ENCODE measurements at places on chromosomes 12 and 14. TPM values are rescaled to one million over a fixed set of nuclear protein-coding genes. Genes with fewer than 3 reads are reported as not detected.

ARHGEF25 gene
- total RNA-seq: 1.8 TPM

DNA sequence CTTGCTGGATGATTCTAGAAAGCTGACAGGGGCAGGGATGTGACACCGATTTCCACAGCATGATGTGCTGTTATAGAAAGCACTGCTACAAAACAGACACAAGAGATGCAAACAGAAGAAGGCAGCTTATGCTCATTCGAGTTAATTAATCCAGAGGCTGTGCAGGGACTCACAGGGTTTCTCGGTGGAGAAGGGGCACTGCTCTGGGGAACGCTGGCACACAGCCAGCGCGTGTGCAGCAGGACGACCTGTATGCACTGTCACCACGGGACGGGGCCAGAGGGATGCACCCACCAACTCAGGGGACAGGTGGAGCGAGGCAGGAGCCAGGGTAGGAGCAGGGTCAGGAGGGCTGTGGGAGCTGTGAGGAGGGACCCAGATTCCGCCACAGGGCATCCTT lies 143.5 kb downstream of the RIMBP2 start:
- DNase-seq: no peak

DNA sequence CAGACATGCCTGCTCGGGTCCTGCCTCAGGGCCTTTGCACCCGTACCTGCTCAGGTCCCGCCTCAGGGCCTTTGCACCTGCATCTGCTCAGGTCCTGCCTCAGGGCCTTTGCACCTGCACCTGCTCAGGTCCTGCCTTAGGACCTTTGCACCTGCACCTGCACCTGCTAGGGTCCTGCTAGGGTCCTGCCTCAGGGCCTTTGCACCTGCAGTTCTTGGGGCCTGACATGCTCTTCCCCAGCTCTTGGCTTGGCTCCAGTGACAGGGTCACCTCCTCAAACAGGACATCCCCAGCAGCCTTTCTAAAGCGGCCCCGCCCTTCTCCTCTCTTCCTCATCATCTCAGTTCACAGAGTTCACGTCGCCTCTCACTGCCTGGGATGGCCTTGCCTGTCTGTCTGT lies 54.9 kb upstream of the NCOR2 start:
- no peak for DNase-seq

GRCh38 chr12:12436831-12437345 lies 80.0 kb downstream of the BORCS5 start:
- DNase-seq: no peak

DNA sequence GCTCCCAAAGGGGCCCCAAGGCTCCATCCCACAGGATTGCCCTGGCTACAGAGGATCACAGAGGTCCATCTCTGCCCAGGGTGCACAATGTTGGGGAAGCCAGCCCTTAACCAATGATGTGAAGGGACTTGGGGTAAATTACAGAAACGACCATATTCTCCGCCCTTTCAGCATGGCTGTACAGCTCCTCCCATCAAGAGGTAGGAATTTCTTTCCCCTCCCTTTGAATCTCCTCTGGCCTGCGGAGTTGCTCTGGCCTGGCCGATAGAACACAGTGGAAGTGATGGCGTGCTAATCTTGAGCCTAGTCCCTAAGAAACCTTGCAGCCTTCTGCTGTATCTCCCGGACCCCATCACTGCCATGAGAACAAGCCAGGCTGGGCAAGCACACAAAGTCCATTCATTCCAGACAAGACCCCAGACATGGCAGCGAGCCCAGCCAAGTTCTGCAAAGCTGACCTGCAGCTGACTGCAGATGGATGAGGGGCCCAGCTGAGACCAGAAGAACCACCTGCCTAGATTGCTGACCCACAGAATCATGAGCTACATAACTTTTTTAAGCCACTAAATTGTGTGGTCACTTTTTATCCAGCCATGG lies 6.9 kb upstream of the IFI27 start:
- no peak for DNase-seq

A2M gene
- total RNA-seq: 275 TPM

DNA sequence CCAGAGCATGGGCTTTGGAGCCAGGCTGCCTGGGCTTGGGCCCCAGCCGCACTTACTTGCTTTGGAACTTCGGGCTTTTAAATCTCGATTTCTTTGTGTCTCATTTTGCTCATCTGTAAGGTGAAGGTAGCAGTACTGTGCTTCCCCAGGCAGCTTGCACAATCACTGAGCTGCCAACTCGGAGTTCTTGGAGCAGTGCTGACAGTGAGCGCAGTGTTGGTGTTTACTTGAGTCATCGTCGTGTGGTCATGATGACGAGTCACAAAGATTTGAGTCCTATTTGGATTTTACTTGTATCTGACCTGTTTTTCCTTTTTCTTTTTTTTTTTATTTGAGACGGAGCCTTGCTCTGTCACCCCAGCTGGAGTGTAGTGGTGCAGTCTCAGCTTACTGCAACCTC lies 31.3 kb upstream of the ATF1 start:
- no peak for DNase-seq

- DNase-seq: no peak
Observed at GRCh38 chr14:61864329-61864898, 102.2 kb downstream of the SNAPC1 start.

GRCh38 chr12:31018106-31018789 lies 55.4 kb upstream of the DDX11 start:
- no peak for DNase-seq

ACOT6 gene
- total RNA-seq: not detected

RPL10L gene
- total RNA-seq: not detected

SDR9C7 gene
- total RNA-seq: not detected

GRCh38 chr14:95770777-95771176 lies 56.9 kb upstream of the TCL1A start:
- no peak for DNase-seq

- no peak for DNase-seq
Observed at GRCh38 chr14:73887694-73888459, 1.2 kb downstream of the ZNF410 start.

DNA sequence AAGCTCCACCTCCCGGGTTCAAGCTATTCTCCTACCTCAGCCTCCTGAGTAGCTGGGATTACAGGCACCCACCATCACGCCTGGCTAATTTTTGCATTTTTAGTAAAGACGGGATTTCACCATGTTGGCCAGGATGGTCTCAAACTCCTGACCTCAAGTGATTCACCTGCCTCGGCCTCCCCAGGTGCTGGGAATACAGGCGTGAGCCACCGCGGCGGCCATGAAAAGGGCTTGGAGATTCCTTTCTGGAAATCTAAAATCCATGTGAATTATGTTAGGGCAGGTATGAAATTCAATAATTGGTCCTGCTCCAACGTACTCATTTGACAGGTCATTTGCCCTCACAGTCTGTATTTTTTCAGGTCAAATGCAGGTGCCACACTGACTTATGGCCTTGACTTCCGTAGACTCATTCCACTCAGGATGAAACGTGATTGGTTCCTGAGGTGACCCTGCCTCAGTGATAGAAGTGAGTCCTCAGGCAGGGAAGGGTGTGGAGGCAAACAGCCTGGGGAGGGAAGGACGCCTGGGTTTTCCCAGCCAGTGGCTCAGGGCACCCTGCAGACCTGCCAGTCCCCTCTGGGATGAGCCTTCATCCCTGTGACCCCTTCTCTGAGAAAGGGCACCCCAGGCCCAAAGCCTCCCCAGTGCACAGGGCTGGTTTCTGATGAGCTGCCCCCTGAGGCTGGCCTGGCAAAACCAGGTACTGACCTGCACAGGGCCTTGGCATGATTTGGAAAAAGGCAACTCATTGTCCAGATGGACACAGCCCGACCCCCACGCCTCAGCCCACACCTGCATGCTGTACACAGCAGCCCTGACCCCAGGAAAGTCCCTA lies 48.7 kb downstream of the PSMA6 start:
- DNase-seq: no peak

KLRB1 gene
- total RNA-seq: 0.26 TPM

FUT8 gene
- 19.3 TPM for total RNA-seq

DPF3 gene
- total RNA-seq: 1.3 TPM

- no peak for DNase-seq
Observed at GRCh38 chr12:1173781-1174617, 183.0 kb downstream of the ERC1 start.

SPIC gene
- not detected for total RNA-seq

DNA sequence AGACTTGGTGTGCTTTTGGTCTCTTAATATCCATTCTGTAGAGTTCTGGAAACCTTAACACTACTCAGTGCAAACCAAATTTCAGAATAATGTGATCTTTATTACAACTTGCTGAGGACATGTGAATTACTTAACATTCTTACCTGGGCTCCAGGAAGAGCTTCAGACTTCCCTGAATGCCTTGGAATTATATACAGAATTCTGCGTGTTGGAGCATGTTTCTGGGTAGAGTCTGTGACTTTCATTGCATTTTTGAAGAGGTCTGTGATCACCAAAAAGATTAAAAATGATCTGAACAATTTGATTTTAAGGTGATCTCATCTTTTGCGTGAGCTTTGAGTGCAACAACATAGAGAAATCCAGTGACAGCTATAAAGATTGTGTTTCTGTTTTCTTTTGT lies 35.4 kb downstream of the ZDHHC17 start:
- no peak for DNase-seq

RASSF8 gene
- total RNA-seq: 8.0 TPM

TNFRSF1A gene
- 68.1 TPM for total RNA-seq

DNA sequence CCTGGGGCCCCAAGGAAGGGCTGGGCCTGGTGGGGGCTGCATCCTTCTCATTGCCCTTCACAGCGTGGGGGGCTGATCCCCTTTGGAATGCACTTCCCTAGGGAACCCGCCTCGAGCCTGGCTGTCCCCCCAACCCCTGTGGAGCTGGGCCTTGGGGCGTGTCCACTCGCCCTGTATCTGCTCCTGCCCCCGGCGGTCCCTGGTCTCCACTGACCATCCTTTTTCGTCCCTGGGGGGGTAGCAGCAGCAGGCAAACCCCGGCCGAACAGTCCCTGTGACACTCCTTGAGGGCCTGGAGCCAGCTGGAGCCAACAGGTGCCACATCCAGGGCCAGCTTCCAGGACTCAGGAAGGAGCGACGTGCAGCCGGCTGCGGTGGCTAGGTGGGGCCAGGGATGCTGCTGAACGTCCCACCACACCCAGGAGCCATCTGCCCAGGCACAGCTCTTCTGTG lies 9.4 kb upstream of the GPR132 start:
- no peak for DNase-seq

GRCh38 chr14:30559638-30560091 lies 707 bp downstream of the G2E3 start:
- DNase-seq: no peak

DNA sequence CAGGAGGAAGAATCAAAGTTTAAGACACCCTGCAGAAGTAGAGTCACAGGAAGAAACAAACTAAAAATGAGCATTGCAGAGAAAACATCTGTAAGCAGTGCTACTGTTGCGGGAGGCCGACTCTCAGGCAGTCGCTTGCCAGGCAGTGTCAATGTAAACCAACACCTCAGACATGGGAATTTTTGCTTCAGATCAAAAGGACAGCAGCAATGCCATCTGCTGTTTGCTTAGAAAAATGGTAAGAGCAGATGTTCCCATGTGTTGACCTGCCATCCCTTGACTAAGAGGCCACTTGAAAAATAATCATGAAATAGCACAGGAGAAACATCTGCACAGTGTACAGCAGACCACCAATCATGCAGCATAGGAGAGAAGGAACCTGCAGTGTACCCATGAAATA lies 196.6 kb downstream of the SLC25A21 start:
- no peak for DNase-seq

DNA sequence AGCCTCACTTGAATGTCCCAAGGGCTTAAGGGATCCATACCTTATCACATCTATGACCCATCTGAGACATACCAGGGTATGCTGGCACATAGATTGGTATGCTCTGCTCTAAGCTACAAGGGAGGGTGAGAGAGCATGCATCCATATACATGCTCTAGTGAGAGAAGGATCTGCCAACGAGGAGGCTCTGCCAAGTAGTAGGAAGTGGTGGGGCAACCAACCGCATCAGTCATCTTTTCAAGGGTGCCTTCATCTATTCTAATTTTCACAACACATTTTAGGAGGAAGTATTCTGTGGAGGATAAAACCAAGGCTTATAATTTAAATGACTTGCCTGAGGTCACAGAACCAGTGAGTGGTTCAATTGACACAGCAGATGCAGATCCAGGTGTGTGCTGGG lies 6.6 kb upstream of the PPM1A start:
- no peak for DNase-seq

DNA sequence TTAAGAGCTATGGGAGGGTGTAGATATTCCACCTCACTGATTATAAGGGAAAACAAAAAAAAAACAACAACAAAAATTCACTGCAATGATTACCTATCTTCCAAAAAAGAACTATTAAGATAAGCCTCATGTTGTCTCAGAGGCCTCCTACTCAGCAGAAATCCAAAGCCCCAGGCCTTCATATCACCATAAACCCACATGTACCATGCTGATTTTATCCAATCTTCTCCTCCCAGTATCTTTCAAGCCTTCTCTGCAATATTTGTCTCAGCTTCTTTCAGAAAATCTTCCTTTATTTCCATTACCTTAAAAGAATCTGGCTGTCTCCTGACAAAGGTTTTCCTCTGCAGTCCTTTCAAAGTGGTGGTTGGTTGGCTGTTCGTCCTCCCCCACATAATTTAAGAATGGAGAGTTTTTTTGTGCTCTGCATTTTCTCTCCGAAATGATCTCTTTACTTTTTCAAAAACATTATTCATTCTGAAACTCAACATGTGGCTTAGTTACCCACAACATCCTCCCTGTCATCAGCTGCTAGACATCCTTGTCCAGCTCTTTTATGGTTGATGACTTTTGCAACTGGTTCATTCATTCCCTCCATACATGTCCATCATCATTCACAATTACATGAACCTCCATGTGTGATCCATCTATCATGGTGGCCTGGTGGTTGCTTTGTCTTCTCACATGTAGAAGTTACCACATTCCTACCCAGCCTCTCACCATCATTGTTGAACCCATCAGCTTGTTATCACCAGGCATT lies 2.9 kb upstream of the EPYC start:
- DNase-seq: no peak

GRCh38 chr14:101070540-101071492 lies 167.3 kb upstream of the RTL1 start:
- no peak for DNase-seq

NPAS3 gene
- total RNA-seq: 1.6 TPM

GRCh38 chr12:116331876-116332275 lies 54.4 kb upstream of the MED13L start:
- DNase-seq: no peak

CLEC7A gene
- 5.6 TPM for total RNA-seq

ALX1 gene
- not detected for total RNA-seq

TMEM233 gene
- total RNA-seq: not detected

GARIN6 gene
- total RNA-seq: not detected

- no peak for DNase-seq
Observed at GRCh38 chr12:46343118-46343852, 29.3 kb downstream of the SLC38A2 start.

GRCh38 chr14:92356677-92357076 lies 33.7 kb downstream of the SLC24A4 start:
- DNase-seq: no peak

Data from pancreas (tissue), 10 donors.